ENCODE measurements at places on chromosomes 5 and 9.

DNA sequence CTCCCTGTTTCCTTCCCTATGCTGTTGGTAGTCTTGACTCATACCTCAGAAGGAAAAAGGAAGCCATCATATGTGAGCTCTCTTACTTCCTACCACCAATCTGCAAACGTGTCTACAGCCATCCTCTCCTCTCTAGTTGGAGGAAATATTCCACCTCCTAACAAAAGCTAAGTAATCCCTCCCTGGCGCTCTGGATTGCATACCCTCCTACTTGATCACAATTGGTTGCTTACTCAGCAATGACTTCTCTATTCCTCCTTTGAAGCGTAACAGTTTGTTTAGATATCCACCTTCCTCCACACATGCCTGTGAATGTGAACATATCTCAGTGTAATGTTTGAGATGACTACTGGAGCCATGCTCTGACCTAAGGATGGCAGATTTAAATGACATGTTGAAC, 18.2 kb downstream of the RUSC2 start:
- no peak for DNase-seq

- DNase-seq = no peak
Measured at GRCh38 chr9:2645569-2645968, 24.0 kb downstream of the VLDLR start.

DNA sequence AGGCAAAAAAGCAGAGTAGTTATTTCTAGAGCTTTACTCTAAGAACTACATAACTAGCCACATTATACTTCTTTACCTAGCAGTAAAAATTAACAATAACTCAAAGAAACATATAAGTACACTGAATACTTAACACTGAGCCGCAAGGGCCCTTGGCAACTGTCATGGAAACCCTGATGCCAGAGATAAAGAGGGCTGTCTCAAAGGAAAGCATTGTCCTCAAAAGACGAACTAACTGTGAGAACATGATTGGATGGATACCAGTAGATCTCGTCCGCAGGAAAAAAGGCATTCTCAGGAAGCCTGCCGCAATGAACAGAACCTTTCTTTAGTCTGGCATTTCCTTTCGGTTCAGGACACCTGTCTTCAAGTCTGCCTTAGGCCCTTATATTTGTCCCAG, 379.0 kb upstream of the SLC30A5 start:
- DNase-seq = no peak

DNA sequence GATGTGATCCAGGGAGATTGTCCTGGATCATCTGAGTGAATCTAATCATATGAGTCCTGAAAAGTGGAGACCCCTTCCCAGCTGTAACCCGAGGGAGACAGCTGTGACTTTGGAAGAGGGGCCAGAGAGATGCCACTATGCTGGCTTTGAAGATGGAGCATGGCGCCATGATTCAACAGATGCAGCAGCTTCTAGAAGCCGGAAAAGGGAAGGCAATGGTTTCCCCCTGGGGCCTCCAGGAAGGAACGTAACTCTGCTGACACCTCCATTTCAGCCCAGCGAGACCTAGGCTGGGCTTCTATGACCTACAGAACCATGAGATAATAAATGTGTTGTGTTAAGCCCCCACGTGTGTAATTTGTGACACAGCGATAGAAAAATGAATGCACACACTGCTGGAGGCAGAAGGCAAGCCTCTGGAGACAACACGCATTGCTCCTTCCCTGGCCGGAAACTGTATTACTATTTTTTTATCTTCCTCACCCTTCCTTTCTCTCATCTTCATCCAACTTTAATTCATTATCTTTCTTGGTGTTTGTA, 16.6 kb upstream of the SARDH start:
- no peak for DNase-seq

GRCh38 chr5:35438786-35439185, 178.9 kb upstream of the SPEF2 start:
- DNase-seq = no peak

GRCh38 chr9:38263532-38263931, 129.0 kb upstream of the ALDH1B1 start:
- DNase-seq = no peak

DNA sequence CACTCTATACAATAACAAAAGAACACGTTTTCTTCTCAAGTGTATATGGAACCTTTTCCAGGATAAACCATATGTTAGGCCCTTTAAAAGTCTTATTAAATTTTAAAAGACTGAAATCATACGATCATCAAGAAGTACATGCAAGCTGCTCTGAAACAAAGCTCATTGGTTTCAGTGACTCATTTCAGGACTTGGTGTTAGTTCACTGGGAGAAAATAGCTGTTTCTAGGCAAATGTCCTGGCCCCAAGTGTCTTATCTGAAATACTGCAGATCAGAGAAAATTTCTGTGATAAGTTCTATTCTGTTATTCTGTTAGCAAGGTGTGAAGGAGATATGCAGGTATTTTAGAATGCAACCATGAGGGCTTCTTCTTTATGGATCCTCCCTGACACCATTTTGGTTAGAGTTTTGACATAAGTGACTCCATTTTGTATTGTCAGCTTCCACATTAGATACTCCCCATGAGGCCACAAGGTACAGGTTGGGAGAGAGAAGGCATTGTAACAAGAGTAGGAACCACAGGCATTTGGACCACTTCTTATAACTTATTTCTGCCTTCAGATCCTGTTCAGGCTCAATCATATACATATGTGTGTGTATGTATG, 7.5 kb upstream of the CCDC180 start:
- no peak for DNase-seq

DNA sequence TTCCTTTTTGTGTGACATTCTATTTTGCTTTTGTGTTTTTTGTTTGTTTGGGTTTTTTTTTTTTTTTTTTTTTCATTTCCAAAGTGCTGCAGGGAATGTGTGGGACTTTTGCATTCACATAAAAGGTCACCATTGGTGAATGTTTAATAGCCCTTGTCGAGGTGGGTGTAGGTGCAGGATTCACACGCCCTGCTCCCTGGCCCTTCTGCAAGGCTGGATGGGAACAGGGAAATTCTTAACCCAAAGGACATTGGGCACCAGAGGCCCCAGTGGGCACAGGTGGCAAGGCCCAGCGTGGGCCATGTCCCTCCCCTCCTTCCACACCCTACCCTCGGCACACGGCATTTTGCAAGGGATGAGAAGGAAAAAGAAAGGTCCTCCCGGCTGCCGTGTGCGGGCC, 50.4 kb upstream of the NOTCH1 start:
- no peak for DNase-seq

DNA sequence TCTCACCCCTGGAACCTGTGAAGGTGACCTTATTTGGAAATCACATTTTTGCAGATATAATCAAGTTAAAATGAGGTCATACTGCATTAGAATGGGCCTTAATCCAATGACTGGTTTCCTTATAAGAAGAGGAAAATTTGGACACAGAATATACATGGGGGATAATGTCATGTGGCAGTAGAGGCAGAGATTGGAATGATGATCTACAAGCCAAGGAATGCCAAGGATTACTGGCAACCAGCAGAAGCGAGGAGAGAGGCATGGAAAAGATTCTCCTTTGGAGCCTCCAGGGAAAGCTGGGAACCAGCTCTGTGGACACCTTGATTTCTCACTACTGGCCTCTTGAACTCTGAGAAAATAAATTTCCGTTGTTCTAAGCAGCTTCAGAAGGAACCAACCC, 20.2 kb upstream of the CEP78 start:
- DNase-seq = no peak

GRCh38 chr9:129407905-129408452, 212.9 kb downstream of the C9orf50 start:
- no peak for DNase-seq

GRCh38 chr5:83538786-83539462, 67.4 kb downstream of the VCAN start:
- DNase-seq = no peak

DNA sequence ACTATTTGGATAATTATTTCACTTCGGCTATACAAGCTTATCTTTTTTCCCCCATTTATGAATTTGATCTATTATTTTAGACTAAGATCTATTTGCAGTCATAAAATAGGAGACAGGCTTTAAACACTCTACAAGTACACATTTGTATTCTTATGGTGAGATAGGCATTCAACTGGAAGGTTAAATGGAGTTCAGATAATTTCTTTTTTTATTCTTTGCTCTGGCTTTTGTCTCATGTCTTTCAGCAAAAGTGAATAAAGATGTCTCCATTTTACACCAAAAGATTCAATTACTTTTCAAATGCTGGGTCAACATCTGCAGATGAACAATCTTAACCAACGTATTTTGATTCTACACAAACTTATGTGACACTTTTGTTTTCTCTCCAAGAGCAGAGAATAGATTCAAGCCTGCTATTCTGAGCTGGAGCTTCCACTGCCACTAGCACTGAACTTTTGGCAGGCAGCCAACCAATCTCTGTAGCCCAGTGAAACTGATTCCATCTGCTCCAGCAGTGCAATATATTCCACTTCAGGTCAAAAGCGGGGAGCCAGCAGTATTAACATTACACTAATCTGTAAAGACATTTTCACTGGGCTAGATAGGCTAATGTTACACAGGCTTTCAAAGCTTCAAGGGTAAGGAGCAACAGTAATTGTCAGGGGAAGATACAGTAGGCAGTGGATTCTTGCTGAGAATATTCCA, 452.0 kb upstream of the ZNF608 start:
- peak; percentile 2 for DNase-seq

DNA sequence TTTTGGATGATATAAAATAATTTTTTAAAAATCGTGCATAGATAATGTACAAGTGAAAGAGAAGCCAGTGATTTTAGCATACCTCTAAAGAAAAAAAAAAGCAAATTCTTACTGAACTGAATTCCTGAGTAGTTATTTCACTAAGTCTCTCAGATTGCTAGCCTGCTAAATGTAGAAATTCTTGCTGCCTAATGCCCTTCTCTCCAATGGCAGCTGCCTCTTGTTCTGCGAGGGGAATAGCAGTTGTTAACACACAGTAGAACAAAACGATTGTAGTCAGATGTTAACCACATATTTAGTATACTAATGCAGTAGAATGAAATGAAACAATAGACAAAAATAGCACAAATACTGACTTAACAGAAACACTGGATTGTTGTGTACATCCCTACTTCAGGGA, 26.8 kb downstream of the SMAD5 start:
- no peak for DNase-seq

DNA sequence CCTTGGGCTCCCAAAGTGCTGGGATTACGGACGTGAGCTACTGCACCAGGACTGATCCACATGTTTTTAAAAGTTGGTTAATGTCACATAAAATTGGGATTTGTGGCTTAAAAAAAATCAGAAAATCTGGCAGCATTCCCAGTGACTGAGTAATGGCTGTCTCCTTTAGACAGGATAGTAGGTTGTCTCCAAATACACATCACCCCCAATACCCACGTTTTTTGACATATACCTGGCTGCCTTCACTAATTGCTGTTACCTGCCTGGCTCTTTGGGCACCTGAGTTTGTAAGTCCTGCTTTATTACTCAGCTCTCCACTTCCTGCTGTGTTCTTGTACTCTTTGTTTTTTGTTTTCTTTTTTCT, 84.8 kb downstream of the KDM4C start:
- DNase-seq = no peak

GRCh38 chr9:116516456-116516855, 170.6 kb upstream of the TRIM32 start:
- no peak for DNase-seq

DNA sequence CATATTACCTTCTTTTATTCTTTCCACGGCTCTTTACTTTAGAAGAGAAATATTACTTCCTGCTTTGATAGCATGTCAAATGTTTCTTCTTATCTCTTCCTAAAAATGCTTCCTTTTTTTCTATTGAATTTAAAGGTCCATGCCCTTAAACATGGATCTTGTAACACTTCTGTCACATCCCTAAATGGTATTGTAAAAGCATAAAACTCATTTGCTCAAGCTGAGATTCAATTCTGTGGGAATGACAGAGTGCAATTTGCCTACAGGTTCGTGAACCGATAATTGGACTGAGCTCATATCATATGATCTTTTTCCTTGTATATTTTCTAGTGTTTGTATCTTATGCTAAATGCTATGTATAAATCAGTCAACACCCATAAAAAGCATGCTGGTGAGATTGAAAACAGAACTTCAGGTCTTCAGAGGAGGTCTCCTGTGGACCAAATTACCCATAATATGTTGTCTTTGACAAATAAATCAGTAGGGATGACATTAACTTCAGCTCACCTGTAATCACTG, 429.3 kb downstream of the TMEM232 start:
- no peak for DNase-seq

DNA sequence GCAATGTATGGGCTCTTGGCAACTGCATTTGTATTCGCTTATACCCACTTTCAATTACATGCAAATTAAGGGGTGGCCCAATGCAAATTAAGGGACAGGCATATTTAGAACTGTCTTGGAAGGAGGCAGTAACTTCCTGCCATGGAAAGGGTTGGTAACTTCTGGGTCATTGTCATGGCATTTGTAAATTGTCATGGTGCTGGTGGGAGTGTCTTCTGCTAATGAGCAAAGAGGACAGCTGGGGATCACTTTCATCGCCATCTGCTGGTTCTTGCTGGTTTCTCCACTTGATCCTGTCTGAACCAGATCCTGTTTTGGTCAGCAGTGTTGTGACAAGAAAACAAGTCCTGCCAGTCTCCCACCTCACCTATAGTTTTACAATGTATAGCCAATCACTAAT, 23.3 kb upstream of the UGT3A2 start:
- no peak for DNase-seq

GRCh38 chr9:71592400-71592799, 175.9 kb downstream of the CEMIP2 start:
- no peak for DNase-seq
